ENCODE measurements at places on chromosomes 6 and 20.

DNA sequence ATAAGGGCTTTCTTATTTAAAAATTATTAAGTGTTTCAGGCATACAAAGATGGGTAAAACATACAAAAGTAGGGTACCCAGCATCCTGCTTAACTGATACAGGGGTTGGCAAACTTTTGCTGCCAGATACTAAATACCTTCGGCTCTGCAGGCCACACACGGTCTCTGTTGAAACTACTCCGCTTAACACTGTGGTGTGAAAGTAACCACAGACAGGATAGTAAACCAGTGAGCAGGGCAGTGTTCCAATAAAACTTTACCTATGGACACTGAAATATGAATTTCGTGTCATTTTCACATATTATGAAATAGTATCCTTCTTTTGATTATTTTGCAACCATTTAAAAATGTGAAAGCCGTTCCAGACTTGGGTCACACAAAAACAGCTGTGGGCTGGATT is 92.4 kb downstream of the EYA2 start:
- no peak for DNase-seq

GRCh38 chr6:63624091-63624490 is 11.5 kb upstream of the PHF3 start:
- no peak for DNase-seq

DNA sequence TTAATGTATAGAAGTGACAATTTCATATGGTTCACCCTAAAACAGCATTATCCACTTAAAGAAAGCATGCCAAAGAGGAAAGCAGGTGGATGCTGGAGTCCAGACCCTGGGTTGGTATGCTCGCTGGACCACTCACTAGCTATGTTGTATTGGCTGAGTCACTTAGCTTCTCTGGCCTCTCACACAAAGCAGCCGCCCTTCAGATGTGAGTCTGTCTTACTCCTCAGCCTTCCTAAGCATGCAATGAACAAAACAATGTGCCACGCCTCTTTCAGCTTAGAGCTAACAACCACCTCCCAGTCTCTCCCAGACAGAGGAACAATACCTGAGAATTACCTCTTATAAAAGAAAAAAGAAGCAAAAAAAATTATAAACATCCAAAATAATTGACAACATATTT is 29.4 kb downstream of the SIM1 start:
- no peak for DNase-seq

GRCh38 chr6:52363228-52363867 is 1.4 kb downstream of the PAQR8 start:
- no peak for DNase-seq

DNA sequence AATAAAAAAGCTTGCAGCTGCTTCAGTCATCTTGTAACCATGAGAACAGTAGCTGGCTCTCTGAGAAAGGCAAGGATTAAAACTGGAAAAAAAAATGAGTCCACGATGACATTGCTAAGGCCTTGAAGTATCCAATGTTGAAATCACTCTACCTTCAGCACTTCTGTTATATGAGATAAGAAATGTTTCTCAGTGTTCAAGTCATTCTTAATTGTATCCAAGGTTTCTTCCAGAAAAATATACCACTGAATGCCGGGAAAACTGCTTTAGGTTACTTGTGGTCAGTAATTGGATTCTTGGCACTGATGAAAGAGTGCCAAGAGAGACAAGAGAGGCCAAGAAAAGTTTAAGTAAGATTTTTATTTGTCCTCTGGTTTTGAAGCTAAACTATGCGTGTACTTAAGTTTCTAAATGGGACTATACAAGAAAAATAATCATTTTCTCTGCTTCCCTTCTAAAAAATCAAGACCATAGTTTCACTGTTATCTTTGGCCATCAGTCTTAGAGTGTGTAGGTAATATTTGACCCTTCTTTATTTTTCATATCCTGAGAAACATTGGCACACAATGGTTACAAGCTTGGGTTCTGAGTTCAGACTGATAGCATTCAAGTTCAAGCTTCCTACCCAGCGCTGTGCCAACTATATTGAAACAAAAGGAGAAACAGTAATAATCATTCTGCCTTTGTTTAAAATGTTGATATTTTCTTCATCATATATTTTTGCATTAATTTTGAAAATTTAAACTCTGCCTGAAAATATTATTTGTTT is 84.6 kb downstream of the TRDN start:
- no peak for DNase-seq

DNA sequence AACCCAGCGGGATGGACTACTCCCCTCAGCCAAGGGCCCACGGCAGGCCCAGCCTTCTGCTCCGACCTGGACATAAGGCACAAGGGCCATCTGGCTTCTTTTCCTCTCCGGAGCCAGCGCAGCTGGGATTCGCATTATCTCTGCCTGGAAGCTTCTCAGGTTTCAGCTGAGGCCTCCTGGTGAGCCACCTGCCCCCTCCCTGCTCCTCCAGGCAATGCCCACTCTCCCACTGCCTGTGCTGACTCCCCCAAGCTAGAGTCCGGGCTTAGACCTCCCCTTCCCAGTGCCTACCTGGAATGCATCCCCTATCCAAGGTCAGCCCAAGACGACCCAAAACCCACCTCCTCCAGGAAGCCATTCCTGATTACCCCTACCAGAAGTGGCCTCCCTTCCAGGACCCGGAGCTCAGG is 60.7 kb downstream of the EZR start:
- DNase-seq: no peak

DNA sequence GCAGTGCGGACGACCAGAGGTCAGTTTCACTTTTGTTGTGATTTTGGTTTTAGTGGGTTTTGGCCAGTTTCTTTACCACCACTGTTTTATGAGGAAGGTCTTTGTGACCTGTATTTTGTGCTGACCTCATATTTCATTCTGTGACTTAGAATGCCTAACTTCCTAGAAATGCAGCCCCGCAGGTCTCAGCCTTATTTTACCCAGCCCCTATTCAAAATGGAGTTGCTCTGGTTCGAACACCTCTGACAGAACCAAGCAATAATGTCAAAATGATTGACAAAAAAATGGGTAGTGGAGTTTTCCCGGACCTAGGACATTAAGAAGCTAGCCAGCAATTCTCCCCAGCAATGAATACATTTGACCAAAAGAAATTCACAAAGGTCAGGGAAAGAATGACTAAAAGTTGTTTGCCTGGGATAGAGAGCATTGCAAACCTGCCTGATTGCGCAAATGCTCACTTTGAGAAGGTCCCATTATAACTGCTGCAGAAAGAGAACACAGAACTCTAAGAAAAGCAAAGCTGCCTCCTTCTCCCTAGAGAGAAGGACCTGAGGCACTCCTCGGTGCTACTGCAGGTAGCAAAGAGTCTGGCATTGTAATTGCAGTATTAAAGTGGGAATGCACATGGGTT is 288.8 kb downstream of the ADGB start:
- no peak for DNase-seq

DNA sequence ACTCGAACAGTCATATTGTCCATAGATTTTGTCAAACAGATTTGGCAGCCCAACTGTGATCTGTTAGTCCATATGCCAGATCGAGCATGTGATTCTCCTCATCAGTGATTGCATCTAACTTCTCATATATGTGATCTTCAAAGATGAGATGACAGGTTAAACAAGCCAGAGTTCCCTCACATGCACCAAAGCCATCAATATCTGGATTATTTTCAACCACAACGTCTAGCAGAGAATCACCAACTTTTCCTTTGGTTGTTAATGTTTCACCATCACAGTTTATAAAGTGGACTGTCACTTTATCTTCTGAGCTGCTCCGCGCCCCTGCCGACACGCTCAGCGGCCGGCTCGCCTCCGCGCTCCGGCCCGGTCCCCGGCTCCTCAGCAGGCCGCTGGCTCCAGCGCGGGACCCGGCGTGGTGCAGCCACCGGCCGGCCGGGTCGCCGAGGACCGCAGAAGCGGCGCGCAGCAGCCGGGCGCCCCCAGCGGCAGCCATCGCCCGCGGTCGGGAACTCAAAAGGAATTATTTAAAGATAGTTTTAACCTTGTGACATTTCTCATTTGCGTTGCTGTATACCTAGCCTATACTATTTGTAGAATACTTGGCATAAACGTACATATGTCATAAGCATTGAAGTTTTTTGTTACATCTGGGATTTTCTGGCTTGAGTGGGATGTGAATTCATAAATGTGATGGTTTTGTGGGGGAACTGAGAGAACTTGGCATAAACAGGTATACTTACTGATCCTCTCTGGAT is 40.1 kb upstream of the DYNLRB1 start:
- peak; percentile 55 for DNase-seq

DNA sequence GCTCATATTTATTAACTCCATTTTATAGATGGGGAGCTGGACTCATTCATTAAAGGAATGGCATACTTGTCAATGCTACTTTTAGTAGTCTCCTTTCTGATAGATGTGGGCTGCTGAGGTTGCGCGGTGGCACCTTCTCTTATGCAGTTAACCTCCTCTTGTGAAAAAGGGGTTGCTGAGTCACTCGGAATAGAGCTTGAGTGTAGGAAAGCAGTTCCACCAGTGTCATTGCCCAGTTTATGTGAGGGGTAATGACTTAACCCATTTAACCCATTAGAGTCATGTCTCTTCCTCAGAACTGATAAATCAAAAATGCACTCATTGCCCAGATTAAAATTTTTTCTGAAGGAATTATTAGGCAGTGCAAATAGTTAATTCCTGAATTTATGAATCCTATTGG is 6.3 kb downstream of the MAPK14 start:
- no peak for DNase-seq

DNA sequence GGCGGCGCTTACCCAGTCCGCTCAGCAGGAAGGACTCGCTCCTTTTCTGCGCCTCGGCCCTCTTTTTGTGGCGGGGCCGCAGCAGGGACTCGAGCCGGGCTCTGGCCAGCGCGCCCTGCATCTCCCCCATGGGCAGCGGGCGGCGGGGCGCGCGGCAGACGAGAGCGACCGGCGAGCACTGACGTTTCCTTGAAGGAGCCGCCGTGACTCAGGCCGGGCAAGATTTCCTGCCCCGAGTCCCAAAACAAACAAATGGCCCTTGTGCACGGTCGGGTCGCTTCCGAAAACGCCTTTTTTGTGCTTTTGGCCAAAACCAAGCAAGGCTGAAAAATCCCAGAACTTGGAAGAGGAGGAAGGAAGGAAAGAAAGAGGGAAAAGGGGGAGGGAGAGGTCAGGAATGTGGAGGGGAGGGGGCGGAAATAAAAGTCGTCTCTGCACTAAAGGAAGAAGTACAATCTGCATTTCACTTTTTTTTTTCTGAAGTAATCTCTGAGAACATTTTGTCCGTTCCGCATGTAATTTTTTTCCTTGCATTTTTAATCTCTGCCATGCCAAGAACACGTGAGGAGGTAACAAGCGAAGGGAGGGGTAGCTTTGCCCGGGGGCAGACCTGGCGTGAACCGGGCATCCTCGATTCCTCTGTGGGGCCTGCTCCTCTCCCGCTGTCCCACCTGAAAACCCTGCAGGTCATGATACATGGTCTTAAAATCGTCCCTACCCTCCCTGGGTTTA is 123.3 kb upstream of the SLC2A12 start:
- DNase-seq: no peak

DNA sequence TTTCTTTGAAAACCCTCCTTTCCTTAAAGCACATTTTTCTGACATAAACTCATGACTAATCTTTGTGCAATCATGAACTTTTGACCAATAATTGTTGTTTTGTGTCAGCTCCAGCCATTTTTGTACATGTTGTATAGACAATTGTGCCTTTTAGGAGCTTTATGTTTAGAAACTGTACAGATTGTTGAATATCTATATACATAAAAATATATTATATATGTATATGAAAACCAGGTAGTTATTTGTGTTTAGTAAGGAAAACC is 125.7 kb upstream of the EDN1 start:
- no peak for DNase-seq

DNA sequence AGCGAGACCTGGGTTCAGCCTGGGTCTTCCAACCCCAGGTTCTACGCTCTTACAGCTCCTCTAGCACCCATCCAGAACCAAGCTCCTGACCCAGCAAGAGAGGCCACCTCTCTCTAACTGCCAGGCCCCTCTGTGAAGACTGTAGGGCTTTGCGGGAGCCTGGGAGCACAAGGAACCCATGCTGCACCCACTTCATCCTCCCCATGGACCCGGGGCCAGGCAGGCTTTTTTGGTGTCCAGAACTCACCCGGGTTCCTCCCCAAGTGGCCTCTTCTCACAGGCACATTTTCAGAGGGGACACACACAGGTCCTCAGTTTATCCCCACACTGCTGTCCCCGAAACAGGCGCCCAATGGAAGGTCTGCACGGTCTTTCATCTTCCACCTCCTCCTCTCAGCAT is 145.9 kb downstream of the SYNDIG1 start:
- DNase-seq: no peak

DNA sequence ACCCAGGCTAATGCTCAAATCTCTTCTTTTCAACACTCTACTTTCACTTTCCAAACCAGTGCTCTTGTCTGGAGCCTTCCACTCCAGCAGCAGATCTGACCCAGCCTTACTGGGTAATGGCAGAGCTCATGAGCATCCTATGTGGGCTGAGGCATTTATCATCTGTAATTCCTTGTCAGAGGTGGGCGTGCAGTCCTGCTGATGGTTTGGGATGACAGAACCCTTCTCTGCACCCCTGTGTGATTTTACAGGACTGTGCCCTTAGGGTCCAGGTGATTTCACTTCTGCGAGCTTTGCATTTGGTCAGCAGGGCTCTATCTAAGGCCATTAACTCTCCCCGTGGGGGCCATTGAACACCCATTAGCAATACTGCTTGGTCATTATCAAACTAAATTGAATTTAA is 55.4 kb downstream of the LAMA4 start:
- no peak for DNase-seq

- no peak for DNase-seq
These were observed 22.2 kb downstream of the BANF2 start for GRCh38 chr20:17721802-17722486.

GRCh38 chr6:125888989-125889656 is 67.4 kb upstream of the HINT3 start:
- DNase-seq: peak; percentile 28

DNA sequence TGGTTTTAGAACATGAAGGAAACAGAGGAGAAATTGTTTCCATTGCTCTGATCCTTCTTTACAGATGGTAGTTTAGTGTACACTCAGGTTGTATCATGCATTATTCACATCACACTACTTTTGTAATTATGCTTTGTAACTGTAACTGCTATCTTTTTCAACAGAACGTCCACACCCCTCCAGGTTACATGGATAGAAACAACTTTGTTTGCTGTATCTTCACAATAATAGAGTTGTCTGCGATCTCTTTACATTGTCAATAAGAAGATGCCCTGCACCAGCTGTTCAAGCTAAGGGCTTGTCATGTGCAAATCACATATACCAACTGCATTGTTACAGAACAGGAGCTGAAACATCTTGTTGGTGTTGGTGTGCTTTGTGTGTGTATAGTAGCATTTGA is 67.9 kb upstream of the MAP7 start:
- no peak for DNase-seq

- DNase-seq: no peak
These were observed 14.4 kb downstream of the DUSP22 start for GRCh38 chr6:306641-307061.

- peak; percentile 67 for DNase-seq
These were observed 3.1 kb upstream of the HECA start for GRCh38 chr6:139131736-139132280.

All from B cell (primary cell).